ENCODE measurements at places on chromosomes 5 and 9. TPM values are rescaled to one million over a fixed set of nuclear protein-coding genes. Genes with fewer than 3 reads are reported as not detected.

CAVIN4 gene
- total RNA-seq: 1.9 TPM

LSM11 gene
- 8.4 TPM for total RNA-seq

IFNB1 gene
- total RNA-seq: not detected

OR5C1 gene
- not detected for total RNA-seq

ZFR gene
- 71.9 TPM for total RNA-seq

CCNO gene
- not detected for total RNA-seq

RGS7BP gene
- total RNA-seq: not detected
